ENCODE measurements at places on chromosomes 2 and 18. TPM values are rescaled to one million over a fixed set of nuclear protein-coding genes. Genes with fewer than 3 reads are reported as not detected.

DNA sequence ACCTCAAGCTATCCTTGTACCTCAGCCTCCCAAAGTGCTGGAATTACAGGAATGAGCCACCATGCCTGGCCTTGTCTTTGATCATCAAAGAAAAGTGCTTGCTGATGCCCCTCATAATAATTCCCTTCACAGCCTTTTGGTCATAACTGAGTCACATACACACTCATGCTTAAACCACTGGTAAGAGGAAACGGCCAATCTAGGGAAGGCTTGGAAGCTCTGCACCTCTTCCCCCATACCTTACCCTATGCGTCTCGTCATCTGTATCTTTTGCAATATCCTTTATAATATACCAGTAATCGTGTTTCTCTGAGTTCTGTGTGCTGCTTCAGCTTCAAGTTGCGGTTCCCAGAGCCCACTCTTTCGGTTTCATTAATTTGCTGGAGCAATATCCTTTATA lies 4.8 kb upstream of the RNF138 start:
- no peaks in the 10 kb centered on the region for H3K4me1 ChIP-seq
- no peak overlapping the region for H3K4me3 ChIP-seq
- no peak overlapping the region for H3K27ac ChIP-seq
- no peaks in the 10 kb centered on the region for H3K36me3 ChIP-seq
- peaks cover 3% of the 10 kb centered on the region for H3K27me3 ChIP-seq

DNA sequence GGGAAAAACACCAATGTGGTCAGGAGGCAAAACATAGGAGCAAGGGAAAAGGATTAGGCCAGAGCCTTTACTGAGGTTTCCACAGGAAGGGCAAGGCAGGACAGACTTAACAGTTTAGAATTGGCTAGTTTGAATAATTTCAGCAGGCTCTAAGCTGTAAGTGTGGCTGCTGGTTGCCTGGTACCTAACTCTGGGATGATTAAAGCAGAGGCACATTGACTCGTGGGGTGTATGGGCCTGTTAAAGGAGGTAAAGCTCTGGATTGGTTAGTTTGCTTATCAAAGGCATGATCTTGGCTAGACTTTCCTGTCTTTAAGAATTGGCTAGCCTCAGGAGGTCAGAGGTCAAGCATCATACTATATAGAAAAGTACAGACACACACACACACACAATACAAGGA lies 132.6 kb downstream of the SPAG16 start:
- H3K36me3 ChIP-seq: no peaks in the 10 kb centered on the region
- H3K4me1 ChIP-seq: no peaks in the 10 kb centered on the region
- H3K27me3 ChIP-seq: no peaks in the 10 kb centered on the region
- no peak overlapping the region for H3K4me3 ChIP-seq

GRCh38 chr2:205712508-205712907 lies 30.2 kb downstream of the NRP2 start:
- no peak overlapping the region for H3K27ac ChIP-seq
- H3K4me1 ChIP-seq: peaks cover 35% of the 10 kb centered on the region
- H3K36me3 ChIP-seq: peaks cover 11% of the 10 kb centered on the region
- H3K27me3 ChIP-seq: peaks cover 2% of the 10 kb centered on the region

Gene RIT2
- total RNA-seq: not detected

Gene EPHA4
- total RNA-seq: 57.2 TPM
